Activated CD8-positive, alpha-beta memory T cell treated with anti-CD3 and anti-CD28 coated beads for 1 hour (primary cell): ENCODE measurements at places on chromosomes 7 and 10.

DNA sequence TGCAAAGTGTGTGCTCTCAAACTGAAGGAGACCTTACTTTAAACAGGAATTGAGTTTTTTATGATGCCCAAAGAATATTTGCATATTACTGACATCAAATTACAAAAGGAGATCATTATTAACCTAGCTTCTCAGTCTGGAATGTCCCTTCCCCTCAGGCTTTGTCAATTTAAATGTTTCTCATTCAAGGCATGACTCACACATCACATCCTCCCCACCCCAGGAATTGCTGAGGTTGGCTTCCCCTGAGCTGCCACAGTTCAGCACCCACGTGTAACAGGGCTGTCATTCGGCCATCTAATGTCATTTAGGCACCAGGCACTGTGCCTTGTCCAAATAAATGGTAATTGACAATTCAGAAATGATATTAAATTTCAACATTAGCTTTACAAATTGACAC lies 305.9 kb upstream of the MGMT start:
- DNase-seq = no peak

GRCh38 chr10:124699471-124700292 lies 44.5 kb downstream of the FAM53B start:
- DNase-seq = no peak

- no peak for DNase-seq
Measured at GRCh38 chr7:128867241-128867640, 4.6 kb downstream of the ATP6V1F start.

GRCh38 chr7:114889646-114890285 lies 32.1 kb upstream of the MDFIC start:
- DNase-seq = no peak

DNA sequence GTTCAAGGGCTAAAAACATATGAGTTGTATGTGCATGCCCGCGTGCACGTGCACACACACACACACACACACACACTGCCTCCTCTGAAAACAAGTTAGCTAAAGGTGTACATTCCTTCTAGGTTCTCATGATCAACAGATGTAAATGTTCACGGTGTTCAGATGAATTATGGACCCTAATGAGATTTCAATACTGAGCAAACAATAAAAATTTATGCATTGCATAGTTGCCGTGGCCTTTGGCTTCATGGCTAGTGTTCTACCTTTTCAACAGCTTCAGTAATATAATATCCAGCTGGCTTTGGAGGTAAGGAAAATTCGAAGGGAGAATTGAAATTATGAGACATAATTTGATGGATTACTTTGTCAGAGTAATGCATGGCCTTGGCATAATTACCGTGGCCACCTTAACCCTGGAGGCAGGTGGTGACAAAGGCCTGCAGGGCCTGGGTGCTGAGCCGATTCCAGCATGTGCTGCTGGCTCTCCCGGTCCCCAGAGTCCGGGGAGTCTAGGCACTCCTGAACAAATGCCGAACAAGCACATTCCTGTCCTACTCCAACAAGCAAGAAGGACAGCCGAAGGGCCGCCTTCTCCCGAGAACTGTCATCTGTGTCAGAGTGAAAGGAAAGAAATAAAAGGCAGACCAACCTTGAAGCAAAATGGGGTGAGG lies 166.6 kb upstream of the TCF7L2 start:
- no peak for DNase-seq

- no peak for DNase-seq
Measured at GRCh38 chr7:158129037-158130022, 458.3 kb downstream of the PTPRN2 start.

GRCh38 chr10:35903021-35903420 lies 260.9 kb upstream of the FZD8 start:
- DNase-seq = no peak

GRCh38 chr10:131177431-131178327 lies 133.8 kb downstream of the TCERG1L start:
- DNase-seq = no peak

GRCh38 chr10:6145166-6145987 lies 56.5 kb downstream of the RBM17 start:
- DNase-seq = no peak

DNA sequence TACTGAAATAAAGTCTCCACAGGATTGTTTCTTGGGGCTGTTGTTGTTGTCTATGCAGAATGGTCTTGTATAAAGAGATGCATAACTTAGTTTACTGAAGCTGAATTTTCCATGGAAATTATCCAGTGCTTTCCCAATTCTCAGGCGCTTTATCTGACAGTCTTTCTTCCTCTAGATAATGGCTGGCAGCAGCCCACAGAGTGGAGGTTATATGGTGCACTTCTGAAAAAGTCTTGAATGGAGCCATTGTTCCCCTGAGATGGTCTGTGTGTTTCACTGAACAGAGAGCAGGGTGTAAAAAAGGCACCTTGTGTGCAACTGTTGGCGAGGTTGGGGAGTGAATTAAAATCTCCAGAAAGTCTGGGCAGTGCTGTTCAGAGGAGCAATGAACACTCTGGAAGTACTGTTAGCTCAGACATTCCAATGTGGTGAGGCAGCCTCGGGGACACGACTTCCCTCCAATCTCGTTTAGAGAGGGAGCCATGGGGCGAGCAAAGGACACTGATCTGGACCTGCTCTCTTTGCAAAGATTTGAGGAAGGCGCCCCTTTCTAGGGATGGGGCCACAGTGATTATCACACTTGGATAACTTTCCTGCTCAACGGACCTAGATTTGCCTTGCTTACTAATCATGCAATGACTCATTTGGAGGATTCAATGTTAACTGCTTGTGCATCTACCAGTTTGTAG lies 2.0 kb upstream of the PLCE1 start:
- DNase-seq = no peak

GRCh38 chr10:78448994-78449418 lies 415.3 kb downstream of the RPS24 start:
- no peak for DNase-seq

- no peak for DNase-seq
Measured at GRCh38 chr7:131071786-131072504, 255.7 kb upstream of the MKLN1 start.

DNA sequence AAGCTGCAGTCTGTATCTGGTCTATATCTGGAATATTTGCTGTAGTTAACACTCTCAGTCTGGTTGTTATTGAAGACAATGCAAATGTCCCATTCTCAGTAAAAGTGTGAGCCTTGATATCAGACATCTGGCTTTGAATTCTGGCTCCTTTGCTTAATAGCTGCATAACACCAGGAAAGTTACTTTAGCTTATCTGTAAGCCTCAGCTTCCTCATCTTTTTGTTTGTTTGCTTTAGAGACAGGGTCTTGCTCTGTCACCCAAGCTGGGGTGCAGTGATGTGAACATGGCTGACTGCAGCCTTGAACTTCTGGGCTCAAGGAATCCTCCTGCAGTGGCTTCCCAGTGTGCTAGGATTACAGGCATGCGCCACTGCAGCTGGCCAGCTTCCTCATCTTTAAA lies 41.3 kb downstream of the CNNM2 start:
- DNase-seq = no peak

- no peak for DNase-seq
Measured at GRCh38 chr7:2289111-2289586, 25.1 kb downstream of the SNX8 start.

- no peak for DNase-seq
Measured at GRCh38 chr7:158001003-158001402, 586.6 kb downstream of the PTPRN2 start.

GRCh38 chr10:21675157-21675796 lies 141.2 kb downstream of the MLLT10 start:
- no peak for DNase-seq

GRCh38 chr7:10412422-10413019 lies 561.2 kb upstream of the PHF14 start:
- DNase-seq = no peak

DNA sequence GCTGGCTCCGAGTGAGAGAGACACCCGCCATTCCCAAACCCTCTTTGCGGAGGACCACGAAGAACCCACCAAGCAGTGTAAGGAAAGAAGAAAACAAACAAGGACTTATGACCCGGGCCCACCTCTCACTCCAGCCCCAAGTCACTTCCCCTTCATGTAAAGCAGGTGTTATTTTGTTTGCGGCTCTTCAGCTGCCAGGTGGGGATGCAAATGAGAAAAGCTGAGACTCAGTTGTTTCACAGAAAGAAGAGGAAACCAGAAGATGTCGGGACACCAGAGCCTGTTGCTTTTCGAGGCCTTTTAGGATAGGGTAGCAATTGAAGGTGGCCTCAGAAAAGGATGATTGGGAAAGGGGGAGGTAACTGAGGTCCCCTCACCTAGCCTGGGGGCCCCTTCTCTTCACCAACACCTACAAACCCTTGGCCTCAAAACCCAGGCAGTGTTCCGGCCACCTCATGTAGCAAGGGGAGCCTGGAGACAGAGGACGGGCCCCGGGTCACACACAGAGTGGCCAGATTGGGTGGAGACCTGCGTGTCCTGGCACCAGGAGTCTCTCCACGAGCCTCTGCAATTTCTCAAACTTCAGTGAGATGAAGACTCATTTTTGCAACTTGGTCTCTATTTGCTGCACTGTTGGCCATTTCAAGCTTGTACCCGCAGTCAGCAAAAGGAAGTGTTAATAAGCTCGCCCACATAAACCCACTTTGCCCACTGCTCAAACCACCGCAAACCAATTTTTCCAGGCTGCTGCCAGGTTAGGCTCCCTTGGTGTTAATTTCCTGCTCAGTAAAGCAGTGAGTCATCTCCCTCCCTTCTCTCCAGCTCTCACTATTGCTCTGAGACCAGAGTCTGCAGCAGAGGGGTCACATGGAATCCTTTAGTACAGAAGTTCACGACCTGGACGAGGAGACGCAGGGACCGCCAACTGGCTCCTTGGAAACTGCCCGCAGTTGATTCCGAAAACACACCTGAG lies 45.5 kb downstream of the AOC1 start:
- DNase-seq = no peak

DNA sequence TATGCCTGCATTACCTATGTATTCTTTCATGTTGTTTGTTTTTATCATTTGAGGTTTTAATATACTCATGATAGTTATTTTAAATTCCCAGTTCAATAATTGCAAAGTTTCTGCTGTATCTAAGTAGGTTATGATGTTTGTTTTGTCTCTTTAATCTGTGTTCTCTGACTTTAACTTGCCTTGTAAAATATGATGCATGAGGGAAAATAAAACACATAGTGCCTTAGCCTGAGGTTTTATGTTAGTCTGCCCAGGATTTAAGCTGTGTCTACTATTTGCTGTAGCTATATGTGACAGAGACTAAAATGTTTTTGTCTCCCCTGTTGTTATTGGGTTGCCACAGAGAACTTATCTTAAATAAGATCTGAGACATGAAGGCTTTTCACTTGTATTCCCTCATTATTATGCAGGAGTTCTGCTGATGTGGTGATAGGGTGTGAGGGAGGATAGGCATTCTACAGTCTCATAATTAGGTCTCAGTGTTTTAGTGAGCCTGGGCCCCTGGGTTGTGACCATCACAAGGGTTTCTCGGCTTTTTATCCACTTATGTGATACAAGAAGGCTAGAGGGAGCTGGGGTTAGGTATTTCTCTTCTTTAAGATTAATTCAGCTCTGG lies 582.5 kb downstream of the CNTNAP2 start:
- no peak for DNase-seq

GRCh38 chr10:117640406-117640805 lies 97.9 kb downstream of the EMX2 start:
- DNase-seq = no peak

DNA sequence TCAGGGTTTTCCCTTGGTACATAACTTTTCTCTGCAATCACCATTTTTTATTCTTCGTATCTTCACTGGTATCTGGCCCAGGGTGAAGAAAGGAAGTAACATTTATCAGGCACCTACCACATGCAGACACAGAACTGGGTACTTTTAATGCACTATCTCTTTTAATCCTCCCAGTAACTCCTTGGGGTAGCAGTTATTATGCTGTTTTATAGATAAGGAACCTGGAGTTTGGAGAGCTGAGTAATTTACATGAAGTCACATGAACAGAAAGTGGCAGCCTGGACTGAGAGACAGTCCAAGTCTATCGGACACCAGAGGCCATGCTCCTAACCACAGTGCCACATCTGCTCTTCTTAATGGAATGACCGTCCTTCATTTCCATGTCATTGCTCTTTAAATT lies 117.1 kb upstream of the PODXL start:
- DNase-seq = no peak

DNA sequence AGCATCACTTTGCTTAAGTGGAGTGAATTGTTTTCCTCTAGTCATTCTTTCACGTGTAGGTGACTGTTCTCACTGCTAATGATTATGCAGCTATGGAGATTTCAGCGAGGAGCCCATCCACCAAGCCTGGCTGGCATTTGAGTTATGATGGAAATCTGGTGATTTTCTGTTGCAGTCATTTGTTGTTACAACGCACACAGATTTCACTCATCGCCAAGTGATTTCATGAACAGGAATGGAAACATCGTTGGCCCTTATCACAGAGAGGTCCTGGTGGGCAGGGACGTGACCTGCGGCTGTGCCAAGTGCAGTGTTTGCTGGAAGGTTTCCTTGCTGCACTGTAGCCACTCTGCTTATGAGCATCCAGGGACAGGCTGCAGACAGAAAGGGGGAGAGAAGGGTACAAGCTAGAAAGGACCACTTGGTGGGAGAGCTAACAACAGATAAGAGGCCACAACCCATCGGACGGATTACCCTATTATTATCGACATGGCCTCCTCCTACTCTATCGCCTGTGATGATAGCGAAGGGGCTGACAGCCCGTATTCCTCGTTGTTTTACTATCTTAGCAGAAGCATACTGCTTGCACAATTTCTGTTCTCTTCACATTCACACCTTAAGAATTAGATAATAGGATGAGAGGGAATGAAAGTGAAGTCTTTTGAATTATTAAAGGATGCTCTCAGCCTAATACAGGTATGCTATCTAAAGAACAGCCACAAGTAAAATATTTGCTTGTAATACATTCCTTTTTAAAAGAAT lies 99.0 kb upstream of the PITRM1 start:
- DNase-seq = no peak

- no peak for DNase-seq
Measured at GRCh38 chr10:58952747-58953466, 223.5 kb upstream of the PHYHIPL start.

DNA sequence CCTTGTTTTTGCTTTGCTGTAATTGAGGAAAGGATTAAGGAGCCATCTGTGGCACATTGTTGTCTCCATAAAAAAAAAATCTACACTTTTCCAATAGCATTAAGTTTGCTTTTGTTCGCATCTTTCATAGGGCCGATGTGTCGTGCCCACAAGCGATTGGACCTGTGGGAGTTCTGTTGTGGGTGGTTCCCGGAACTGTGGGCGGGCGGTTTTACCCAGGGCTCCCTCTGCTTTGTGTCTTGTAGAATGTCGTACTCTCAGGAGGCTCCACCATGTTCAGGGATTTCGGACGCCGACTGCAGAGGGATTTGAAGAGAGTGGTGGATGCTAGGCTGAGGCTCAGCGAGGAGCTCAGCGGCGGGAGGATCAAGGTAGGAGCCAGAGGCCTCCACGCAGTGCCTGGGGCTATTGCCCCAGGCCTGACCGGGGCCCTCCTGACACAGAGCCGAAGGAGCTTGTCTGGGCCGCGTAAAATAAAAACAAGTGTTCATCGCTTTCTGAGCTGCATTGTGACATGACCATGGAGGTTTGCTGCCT lies 92.4 kb downstream of the ACTR3B start:
- no peak for DNase-seq

- DNase-seq = no peak
Measured at GRCh38 chr7:85928500-85928899, 715.2 kb upstream of the GRM3 start.
